NCI-H82 (cell line): ENCODE measurements at places on chromosomes 16 and 17.

- DNase-seq, result no peak
Observed at GRCh38 chr16:16148755-16149154, 74.5 kb downstream of the ABCC6 start.

DNA sequence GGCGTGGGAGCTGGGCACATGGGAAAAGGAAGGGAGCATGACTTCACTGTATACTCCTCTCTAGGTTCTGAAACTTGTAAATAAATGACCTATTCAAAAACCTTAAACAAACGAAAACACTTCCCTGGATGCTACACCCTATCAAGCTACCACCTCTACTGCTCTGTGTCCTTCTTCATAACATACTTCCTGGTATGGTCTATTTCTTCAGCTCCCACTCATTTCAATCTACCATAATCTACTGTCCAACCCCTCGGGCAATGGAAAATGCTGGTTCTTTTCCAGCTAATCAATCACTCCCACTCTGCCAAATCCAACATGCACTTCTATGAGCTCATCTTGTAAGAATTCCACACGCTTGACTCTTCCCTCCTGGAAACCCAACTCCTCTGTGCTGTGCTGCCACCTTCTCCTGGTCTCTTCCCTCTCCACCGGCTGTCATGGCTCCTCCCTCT is 42.4 kb downstream of the AMFR start:
- DNase-seq, result no peak

- no peak for DNase-seq
Observed at GRCh38 chr16:14364386-14365199, 265.5 kb downstream of the PARN start.

- no peak for DNase-seq
Observed at GRCh38 chr17:55693254-55694216, 29.1 kb downstream of the TMEM100 start.

GRCh38 chr17:35841505-35841904 is 27.2 kb downstream of the HEATR9 start:
- DNase-seq, result no peak

- DNase-seq, result no peak
Observed at GRCh38 chr17:50163843-50164696, 1.7 kb upstream of the SGCA start.

GRCh38 chr17:28342313-28342712 is 6.8 kb downstream of the TNFAIP1 start:
- no peak for DNase-seq

- DNase-seq, result no peak
Observed at GRCh38 chr16:4378161-4378666, 6.6 kb downstream of the VASN start.

GRCh38 chr16:56613706-56614105 is 5.3 kb downstream of the MT2A start:
- no peak for DNase-seq

DNA sequence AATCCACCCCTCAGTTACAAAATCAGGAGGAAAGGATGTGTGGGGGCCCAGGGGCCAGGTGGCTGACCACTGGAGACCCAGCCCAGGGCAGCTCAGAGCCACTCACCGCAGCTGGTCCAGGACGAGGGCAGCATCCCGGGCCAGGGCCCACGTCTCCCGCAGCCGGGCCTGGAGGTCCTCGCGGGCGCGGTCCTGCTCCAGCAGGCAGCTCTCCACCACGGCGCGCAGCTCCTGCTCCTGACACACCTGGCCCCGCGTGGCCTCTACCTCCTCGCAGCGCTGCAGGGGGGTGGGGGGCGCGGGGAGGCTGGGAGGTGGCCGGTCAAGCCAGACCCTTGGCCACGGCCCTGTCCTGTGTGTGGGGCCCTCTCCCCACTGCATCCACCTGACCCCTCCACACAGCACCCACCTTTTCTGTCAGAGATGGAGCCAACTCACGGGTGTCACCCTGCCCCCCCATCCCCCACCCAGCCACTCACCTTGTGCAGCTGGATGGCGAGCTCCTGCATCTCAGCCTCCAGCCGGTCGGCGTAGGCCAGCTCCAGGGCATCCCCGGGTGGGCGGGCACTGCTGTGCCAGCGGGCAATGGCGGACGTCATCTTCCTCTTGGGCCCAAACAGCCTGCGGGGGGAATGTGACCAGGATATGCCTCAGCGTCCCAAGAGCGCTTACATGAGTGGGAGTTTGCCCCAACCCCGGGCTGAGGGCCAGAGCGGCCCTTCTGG is 5.1 kb downstream of the NUDT16L1 start:
- no peak for DNase-seq

DNA sequence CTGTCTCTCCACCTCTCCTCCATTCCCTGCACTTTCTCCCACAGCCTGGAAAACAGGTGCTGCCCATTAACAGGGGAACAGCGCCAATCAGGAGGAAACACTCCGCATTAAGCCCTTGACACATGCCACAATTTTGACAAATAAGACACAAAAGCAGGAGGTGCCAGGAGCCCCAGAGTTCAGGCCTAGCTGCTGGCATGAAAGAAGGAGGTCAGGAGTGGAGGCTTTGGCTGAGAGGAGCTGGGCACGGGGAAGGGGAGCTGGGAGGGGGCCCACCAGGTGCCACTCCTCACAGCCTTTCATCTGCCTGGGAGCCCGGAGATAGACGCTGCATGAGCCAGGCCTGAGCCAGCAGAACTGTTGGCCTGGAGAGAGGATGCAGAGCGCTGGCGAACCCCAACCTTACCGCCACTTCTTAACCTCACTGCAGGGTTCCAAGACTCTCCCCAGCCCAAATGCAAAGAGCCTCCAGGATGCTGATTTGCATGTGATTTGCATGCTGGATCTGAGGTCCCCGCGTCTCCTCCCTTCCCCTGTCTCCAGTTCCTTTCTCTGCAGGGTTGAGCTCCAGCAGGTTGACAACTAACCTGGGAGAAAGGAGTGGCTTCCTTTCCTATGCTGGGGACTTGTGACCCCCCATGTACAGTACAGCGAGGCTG is 139.8 kb upstream of the SDK2 start:
- DNase-seq, result no peak

- DNase-seq, result no peak
Observed at GRCh38 chr17:10266296-10266876, 68.0 kb upstream of the GAS7 start.

- DNase-seq, result no peak
Observed at GRCh38 chr17:59790910-59791309, 83.5 kb downstream of the VMP1 start.

DNA sequence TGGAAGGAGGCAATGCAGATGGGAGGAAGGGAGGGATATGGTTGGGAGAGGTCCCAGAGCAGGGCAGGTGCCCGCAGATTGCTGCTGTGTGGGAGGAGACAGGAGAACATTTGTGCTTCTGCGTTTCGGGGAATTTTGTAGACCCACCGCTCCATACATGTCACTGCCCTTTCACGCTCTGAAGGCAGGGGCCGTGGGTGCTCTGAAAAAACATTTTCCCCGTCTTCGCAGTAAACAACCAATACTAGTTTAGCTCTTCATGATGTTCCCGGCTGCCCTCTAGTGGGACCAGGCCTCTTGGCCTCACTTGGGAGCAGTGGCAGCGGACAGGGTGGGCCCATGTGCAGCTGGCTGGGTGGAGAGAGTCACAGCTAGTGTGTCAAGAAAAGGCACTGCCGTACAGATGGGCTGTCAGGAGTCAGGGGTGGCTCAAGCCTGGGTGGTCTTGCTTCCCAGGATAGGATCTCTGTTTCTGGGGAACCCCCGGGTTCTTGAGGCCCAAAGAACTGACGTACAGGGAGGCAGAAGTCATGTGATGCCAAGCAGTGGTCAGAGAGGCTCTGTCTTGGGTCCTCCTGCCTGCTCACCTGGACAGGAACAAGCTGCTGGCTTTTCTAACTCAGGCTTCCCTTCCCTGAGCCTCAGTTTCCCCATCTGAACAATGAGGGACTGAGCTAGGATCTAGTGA is 46.5 kb upstream of the CPNE2 start:
- DNase-seq, result peak; percentile 73

GRCh38 chr16:87453326-87453725 is 39.5 kb downstream of the ZCCHC14 start:
- no peak for DNase-seq

DNA sequence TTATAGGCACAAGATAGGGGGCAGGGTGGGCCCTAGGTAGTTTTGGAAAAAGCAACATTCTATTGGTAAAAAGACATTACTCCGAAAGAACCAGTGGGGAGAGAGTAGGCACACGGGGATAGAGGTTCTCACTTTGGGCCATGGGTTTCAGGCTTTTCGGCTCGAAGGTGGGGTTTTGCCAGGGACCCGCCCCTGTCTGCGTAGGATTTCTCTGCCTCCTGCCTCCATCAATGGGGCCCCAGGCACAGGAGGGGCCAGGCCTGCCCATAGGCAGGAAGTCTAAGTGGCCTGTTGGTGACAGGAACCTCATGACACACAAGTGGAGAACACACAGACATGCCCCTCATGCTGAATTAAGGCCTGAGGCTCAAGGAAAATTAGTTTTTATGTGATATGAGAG is 57.5 kb downstream of the RNF213 start:
- DNase-seq, result no peak

GRCh38 chr16:662095-662494 is 5.8 kb upstream of the RHOT2 start:
- DNase-seq, result no peak

- peak; percentile 81 for DNase-seq
Observed at GRCh38 chr16:69123910-69124309, 8.5 kb downstream of the CHTF8 start.

DNA sequence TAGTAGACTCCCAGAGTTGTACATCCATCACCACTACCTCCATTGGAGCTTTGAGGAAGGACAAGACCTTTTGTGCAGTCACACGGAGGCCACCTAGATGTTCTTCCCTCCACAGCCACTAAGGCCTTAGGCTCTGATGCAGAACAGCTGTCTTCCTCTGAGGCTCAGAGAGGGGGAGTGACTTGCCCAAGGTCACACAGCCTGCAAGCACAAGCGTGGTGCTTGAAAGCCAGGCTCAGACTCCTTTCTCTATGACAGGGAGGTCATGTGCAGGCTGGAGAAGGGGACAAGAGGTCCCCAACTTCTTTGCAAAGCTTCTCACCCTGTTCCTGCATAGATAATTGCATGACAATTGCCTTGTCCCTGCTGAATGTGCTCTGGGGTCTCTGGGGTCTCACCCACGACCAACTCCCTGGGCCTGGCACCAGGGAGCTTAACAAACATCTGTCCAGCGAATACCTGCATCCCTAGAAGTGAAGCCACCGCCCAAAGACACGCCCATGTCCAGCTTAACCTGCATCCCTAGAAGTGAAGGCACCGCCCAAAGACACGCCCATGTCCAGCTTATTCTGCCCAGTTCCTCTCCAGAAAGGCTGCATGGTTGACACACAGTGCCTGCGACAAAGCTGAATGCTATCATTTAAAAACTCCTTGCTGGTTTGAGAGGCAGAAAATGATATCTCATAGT is 12.7 kb downstream of the SCGB1C2 start:
- no peak for DNase-seq

DNA sequence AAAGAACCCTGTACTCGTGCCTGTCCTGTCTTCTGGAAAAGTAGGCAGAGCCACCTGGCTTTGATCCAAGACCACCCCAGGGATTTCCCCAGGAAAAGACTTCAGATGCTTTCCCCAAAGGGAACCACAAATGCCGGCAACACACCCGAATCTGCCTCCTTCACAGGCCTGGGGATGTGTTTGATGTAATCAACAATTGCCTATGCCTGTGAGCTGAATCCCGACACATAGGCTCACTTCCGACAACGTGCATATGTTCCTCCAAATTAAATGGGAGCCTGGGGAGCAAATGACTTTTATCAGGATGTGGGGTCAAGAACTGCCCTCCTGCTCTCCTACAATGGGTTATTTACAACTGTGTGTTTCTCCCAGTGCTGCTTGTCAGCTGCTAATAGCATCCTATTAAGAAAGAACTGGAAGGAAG is 535.2 kb upstream of the CDH11 start:
- no peak for DNase-seq

GRCh38 chr16:649631-650030 is 466 bp downstream of the WDR90 start:
- no peak for DNase-seq

GRCh38 chr16:88619859-88620815 is 18.2 kb upstream of the IL17C start:
- DNase-seq, result no peak

GRCh38 chr17:79632432-79632735 is 21.5 kb upstream of the RBFOX3 start:
- no peak for DNase-seq

DNA sequence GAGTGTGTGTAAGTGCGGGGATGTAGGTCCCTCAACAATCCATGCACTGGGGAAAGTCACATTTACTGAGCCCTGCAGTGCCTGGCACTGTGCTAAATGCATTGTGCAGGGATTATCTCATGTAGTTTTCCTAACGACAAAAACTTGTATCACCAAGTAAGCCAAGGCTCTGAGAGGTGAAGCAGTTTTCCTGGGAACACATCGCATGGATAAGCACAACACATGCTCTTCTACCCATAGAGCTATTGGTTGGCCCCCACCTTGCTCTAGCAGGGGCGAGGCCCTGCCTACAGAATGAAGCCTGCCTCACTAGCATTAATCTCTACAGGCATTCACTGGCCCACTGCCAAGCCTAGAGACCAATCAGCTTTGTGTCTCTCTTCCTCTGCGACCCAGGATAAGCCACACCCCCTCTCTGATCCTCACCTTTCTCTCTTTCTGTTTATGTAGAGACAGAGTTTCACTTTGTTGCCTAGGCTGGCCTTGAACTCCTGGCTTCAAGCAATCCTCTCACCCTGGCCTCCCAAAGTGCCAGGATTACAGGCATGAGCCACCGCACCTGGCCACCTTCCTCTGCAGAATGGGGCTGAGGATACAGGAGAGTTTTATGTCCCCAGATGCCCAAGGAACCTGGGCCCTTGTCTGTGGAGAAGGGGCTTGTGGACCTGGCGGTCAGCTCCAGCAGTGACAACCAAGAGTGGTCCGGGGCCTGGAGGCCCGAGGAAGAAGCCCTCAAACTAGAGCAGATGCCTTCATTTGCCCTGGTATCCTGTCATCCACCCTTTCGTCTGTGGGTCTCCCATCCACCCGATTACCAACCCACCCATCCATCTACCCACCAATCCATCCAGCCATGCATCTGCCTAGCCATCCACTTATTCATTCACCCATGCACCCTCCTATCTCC is 12.8 kb downstream of the CDH16 start:
- peak; percentile 99 for DNase-seq

DNA sequence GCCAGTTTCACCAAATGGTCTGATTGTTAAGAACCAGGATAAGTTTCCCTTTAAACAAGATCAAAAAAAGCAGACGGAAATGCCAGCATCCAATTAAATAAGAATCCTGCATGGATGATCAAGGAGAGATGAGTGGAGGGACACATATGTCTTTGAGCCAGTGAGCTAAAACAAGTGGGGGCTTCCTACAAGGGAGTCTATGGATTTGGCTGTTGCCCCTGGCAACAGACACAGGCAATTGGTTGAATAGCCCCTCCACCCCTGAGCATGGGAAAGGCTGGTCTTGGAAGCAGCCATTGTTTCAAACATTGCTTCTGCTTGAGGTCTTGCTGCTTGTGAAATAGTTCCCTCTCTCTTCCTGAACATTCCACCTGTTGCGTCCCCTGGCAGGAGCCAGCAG is 374.7 kb upstream of the ERCC4 start:
- peak; percentile 42 for DNase-seq
